CD8-positive, alpha-beta memory T cell (primary cell): ENCODE measurements at places on chromosomes 6 and 20. TPM values are rescaled to one million over a fixed set of nuclear protein-coding genes. Genes with fewer than 3 reads are reported as not detected.

DNA sequence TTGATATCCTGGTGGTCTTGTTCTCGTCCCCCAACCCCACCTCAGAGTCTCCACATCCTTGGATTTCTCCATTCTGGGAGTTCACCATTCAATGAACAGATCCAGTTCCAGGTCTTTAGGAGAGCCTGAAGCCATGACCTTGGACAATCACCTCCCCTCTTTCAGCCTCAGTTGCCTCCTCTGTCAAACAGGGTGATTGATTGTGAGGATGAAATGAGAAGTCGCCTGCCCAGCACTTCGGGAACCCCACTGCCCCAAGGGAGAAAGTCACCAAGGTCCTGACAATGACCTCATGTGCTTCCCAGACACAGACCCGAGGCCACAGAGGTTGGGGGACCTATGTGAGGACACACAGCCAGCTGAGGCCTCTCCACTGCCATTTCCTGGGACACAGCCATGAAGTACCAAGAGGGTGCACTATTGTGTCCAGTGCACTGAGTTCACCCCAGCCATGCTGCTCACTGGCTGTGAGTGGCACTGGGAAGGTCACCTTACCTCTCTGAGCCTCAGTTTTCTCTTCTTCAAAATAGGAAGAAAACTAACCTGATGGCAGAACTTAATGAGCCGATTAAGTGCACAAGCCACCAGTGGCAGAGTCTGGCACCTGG lies 61.7 kb downstream of the SNAI1 start:
- H3K4me3 ChIP-seq = no peak overlapping the region
- H3K27me3 ChIP-seq = no peaks in the 10 kb centered on the region
- H3K36me3 ChIP-seq = no peaks in the 10 kb centered on the region
- no peak for DNase-seq
- H3K4me1 ChIP-seq = no peaks in the 10 kb centered on the region

DNA sequence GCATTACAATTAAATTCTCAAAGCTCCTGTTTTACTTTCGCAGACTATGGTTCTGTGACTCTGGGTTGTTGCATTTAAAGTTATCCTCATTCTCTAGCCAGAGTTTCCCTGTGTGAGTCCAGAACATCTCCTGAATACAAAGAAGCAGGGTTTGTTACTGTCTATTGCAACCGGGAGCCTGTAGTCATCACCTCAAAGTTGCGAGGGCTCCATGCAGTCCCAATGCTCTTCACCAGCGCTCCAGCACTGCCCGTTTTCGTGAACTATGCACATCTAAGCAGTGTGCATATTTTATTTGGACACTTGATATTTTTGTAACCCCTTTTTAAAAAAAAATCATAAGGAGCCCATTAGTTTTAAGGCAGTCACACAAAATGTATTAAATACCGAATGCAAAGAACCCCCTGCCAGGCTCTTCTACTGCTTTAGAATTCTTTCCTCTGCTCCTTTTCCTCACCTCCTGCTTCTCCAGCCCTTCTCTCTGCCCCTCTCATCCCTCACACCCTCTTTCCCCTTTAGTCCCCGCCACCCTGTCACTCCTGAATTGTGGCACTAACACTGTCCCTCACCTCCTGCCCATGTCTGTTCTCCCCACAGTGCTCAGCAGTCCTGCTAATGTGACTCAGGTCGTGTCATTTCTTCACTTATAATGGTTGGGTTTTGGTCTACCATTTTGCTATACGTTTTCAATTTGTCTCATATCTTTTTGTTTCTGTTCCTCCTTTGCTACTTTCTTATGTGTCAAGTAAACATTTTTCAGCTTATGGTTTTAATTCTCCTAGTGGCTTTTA lies 1.1 kb upstream of the HLA-C start:
- DNase-seq = peak; percentile 53
- peaks cover 24% of the 10 kb centered on the region for H3K36me3 ChIP-seq
- H3K27ac ChIP-seq = peak overlapping the region; percentile 89
- peaks cover 41% of the 10 kb centered on the region for H3K4me1 ChIP-seq
- no peaks in the 10 kb centered on the region for H3K27me3 ChIP-seq

- peaks cover 7% of the 10 kb centered on the region for H3K36me3 ChIP-seq
- no peaks in the 10 kb centered on the region for H3K27me3 ChIP-seq
- no peak overlapping the region for H3K4me3 ChIP-seq
- DNase-seq = no peak
- H3K4me1 ChIP-seq = no peaks in the 10 kb centered on the region
- no peak overlapping the region for H3K27ac ChIP-seq
Measured at GRCh38 chr20:21159658-21160380, 33.9 kb downstream of the KIZ start.

TGM3 gene
- not detected for total RNA-seq

ADTRP gene
- total RNA-seq = 3.2 TPM
